Ascending aorta (tissue), 2 donors: ENCODE measurements at places on chromosomes 4 and X. TPM values are rescaled to one million over a fixed set of nuclear protein-coding genes. Genes with fewer than 3 reads are reported as not detected.

DNA sequence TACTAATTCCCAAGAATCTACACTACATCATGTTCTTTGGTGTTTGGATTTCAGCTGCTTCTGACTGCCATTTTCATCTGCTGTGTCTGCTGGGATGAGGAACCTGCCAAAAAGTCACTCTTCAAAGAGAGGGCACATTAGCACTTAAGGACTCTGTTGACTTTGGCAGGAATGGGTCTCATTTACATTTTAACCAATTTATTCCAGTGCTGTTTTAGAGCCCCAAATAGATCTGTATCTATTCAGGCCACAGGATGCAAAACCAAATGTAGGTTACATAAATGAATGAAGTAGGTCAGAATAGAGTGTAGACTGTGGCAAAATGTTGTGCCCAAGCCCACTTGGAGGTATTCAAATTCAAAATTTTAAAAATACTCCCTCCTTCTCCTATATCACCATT is 14.4 kb downstream of the TXK start:
- no peak for DNase-seq

DNA sequence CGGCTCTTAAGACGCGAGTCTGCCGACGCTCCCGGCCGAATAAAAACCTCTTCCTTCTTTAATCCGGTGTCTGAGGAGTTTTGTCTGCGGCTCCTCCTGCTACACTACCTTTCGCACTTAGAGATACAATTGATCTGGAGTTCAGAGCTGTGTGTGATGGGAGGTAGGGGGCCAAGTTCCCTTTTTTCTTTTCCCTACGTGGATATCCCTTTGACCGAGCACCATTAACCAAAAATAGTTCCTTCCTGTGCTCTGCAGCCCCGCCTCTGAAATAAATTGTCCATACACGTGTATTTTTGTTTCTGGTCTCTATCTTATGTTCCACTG is 555 bp upstream of the PGM2 start:
- DNase-seq = no peak

- DNase-seq = no peak
These were observed 14.0 kb downstream of the RAP1GDS1 start for GRCh38 chr4:98275145-98275544.

Gene DHRSX
- 13.4 TPM for total RNA-seq

DNA sequence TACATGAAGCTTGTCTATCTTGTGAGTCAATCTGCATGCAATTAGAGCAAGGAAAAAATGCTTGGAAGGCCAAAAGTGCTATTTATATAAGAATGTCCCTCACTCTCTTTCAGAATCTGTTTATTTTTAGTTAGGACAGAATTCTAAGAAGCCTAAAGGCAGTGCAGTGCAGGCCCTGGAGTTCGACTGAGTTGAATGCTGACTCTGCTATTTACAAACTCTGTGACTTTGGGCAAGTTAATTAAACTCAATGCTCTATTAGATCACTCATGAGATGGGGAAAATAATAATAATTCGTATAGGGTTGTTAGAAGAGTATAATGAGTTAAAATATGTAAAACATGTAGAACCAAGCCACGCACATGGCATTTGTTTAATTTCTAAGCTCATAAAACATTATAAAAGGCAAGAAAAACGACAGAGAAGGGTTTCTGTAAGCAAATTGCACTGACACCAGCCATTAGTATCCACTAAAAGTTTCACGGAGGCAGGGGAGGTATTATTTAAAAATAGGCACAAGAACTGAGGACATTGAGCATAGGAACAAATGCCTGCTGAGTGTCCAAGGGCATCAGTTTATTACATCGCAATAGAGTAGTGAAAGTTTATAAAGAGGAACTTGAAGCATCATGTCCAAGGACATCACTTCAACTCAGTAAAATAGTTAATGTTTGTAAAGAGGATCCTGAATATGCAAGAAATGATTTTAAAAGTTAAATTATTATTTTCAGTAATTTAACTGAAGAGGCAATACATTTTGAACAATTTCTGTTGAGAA is 115.0 kb upstream of the INPP4B start:
- DNase-seq = no peak

- no peak for DNase-seq
These were observed 56.4 kb downstream of the FBXW7 start for GRCh38 chr4:152479428-152480026.
